T-helper 17 cell (primary cell): ENCODE measurements at places on chromosomes 6 and 20. TPM values are rescaled to one million over a fixed set of nuclear protein-coding genes. Genes with fewer than 3 reads are reported as not detected.

TUBB1 gene
- total RNA-seq, result 483 TPM

DNA sequence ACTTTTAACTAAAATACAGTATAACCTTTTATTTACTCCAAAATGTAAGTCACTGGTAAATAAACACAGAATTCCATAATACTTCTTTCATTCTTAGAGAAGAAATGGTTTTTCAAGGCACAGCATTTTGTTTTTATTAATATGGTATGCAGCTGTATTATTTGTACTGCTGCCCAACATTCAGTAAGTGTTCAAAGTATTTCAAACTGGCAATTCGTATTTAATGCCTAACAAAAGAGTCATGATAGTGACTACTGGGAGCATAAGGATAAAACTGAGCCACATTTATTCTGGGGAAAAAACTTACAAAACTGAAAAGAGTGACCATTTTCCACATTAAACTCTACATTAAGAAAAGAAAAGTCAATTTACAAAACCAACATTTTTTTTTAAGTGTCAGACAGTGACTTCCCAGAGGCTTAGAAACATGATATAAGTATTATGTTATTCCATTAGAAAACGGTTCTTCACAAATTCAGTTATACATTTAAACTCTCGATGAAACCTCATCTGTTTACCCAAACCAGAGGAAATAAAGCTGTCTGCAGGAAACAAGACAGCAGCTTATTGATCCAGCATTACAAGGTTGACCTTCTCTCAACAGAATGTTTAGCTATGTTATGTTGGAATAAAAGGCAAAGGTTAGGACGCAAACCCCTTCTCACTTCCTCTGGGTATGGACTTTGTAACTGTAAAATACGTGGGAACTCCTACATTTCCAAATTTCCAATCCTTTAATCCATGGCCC is 24.3 kb downstream of the EPB41L2 start:
- DNase-seq, result no peak

DNA sequence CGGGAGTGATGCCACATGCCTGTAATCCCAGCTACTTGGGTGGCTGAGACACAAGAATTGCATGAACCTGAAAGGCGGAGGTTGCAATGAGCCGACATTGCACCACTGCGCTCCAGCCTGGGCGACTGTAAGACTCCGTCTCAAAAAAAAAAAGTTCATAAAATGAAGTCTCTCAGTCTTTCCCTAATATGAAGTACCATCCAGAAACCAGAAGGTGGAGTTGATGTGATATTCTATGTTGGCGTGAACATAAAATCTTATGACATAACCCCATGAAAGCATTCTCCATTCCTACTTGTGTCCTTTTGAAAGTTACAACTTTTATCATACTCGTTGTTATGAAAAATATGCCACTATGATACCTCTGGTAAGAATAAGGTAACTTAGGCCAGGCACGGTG is 5.7 kb downstream of the SOD2 start:
- DNase-seq, result no peak

TBC1D7 gene
- total RNA-seq, result 12.4 TPM

GRCh38 chr6:160043784-160044183 is 74.9 kb downstream of the IGF2R start:
- DNase-seq, result no peak

GRCh38 chr6:108171291-108171917 is 5.6 kb downstream of the NR2E1 start:
- DNase-seq, result no peak

DNA sequence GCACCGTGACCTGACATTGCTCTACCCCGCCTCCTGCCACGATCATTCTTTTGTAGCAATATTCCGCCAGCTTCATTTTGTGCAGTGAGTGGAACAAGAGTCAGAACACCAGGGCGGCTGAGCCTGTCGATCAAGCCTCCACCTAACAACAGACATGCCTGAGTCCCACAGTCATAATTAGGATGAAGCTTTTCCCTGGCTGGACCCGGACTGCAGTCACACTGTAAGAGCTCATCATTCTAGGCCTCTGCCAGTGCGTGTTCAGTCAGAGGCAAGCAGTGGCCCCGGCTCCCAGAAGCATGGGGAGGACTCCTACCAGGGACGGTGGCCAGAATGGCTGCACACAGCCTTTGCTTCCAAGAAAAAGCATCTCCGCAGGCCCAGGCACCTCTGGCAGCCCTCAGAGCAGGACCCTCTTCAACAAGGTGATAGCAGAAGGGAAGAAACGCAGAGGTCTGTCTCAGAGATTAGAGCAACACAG is 23.2 kb upstream of the UNC93A start:
- DNase-seq, result no peak

TSPYL4 gene
- 45.8 TPM for total RNA-seq

DNA sequence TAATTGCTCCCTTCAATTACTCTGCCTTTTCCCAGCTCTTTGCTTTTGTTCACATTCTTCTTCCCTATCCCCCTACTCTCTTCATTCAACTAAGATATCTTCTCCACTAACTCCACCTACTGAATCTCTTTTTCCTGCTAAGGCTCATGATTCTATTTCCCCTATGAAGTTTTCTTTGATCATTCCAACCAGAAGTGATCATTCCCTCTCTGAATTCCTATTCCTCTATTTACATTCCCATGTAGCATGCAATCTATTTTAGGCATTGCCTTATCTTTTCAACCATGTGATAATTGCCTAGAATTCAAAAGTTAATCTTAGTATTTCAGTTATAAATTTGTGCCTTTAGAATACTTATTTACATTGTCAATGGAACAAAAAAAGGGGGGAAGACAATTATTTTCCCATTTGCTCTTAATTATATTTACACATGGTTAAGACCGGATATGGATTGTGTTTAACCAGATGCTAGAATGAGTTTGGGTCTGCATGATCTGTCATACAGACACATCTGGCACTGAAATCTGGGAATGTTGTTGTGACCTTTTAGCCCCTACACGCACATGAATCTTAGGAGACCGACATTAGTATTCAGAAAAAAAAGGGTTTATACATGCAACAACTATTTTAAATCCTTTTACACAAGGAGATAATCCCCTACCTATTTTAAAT is 20.8 kb downstream of the MOXD1 start:
- no peak for DNase-seq

MUC21 gene
- not detected for total RNA-seq

BNIP5 gene
- total RNA-seq, result not detected

HLA-DRB5 gene
- total RNA-seq, result 2.8 TPM

GRCh38 chr20:32574296-32575226 is 10.6 kb downstream of the NOL4L start:
- no peak for DNase-seq

- no peak for DNase-seq
Observed at GRCh38 chr6:168440520-168441433, at the start of gene SMOC2. Gene SMOC2, plus strand, starts transcription at chr6:168441184. Its CDS starts 187 bp downstream, at chr6:168441371.

FUT9 gene
- not detected for total RNA-seq
